ENCODE measurements at places on chromosomes 7 and 10.

GRCh38 chr7:112789453-112789816, 758 bp downstream of the TMEM168 start:
- DNase-seq: no peak

GRCh38 chr10:114258274-114258840, 19.3 kb downstream of the VWA2 start:
- no peak for DNase-seq

GRCh38 chr10:78134773-78135306, 101.2 kb downstream of the RPS24 start:
- DNase-seq: peak; percentile 30

DNA sequence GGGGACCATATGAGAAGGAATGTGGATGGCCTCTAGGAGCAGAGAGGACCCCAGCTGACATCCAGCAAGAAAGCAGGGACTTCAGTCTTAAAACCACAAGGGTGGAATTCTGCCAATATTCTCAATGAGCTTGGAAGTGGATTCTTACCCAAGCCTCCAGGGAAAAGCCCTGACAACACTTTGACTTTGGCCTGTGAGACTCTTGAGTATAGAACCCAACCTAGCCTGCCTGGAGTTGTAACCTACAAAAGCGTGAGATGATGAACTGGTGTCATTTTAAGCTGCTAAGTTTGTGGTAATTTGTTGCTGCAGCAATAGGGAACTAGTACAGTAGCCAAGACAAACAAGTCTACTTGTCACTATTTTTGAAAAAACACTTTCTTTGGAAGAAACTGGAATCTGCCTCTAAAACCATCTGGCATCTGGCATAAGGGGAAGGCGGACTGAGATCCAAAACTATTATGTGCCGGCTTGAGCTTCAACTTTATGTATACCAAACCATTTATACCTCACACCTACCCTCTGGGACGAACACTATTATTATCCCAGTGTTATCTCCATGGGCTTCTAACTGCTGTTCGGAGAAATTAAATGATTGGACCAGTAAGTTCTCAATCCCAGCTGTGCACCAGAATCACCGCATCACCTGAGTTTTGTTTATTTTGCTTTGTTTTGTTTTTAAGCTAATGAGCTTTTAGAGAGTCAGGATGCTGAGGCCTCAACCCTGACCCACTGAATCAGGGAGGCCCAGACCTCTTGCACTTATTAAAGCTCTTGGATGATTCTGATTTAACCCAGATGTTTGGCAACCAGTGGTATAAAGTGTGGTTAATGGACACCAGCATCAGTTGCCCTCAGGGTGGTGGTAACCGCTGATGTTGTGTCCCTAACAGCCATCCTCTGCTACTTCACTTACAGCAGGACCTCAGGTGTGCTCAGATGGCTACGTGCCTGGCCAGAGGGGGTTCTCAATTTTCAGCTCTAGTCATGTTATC, 83.0 kb downstream of the C1GALT1 start:
- DNase-seq: no peak

Measured in H54 (cell line).